Chondrocyte (in vitro differentiated cells): ENCODE measurements at places on chromosomes 4 and X. TPM values are rescaled to one million over a fixed set of nuclear protein-coding genes. Genes with fewer than 3 reads are reported as not detected.

CT83 gene
- not detected in 3 replicates for total RNA-seq

ANOS1 gene
- total RNA-seq: 9.6 to 23.1 TPM (median 22.3 TPM) in 3 replicates

TMEM150C gene
- total RNA-seq: 1.7 to 2.3 TPM (median 1.7 TPM) in 3 replicates

GUCY1A1 gene
- 29.4 to 33.9 TPM (median 30.9 TPM) in 3 replicates for total RNA-seq

BMP3 gene
- total RNA-seq: not detected in 3 replicates

AR gene
- total RNA-seq: 3.3 to 4.2 TPM (median 4.0 TPM) in 3 replicates

VSIG4 gene
- not detected in 3 replicates for total RNA-seq

MTCP1 gene
- 13.5 to 20.7 TPM (median 18.6 TPM) in 3 replicates for total RNA-seq

- H3K4me1 ChIP-seq: no peaks in the 10 kb centered on the region
- no peak for DNase-seq
- no peaks in the 10 kb centered on the region for H3K36me3 ChIP-seq
- no peaks in the 10 kb centered on the region for H3K27me3 ChIP-seq
- no peak overlapping the region for H3K4me3 ChIP-seq
- no peak overlapping the region for H3K27ac ChIP-seq
Measured at GRCh38 chr4:45100956-45101818, 374.8 kb upstream of the GNPDA2 start.

- no peaks in the 10 kb centered on the region for H3K27me3 ChIP-seq
- peaks cover 26% of the 10 kb centered on the region for H3K4me1 ChIP-seq
- no peak for DNase-seq
- peak overlapping the region; percentile 88 for H3K4me3 ChIP-seq
- H3K27ac ChIP-seq: peak overlapping the region; percentile 99
Measured at GRCh38 chr4:4248885-4249203, 821 bp upstream of the TMEM128 start.

DNA sequence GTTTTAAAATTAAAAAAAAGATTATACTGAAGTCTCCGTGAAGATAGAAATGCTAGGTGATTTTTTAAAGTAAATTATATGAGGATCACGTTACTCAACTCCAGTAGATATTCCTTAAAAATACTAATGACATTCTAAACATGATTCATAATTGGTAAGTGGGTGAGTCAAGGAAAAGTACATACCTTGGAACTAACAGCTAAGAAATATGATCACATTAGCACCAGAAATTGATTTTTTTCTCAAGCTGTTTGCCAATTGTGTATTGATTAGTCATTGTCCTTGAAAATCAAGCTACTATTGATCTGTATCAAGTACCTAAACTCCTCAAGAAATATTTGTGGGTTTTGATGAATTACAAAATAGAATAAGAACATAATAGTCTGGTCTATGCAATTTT lies 362.6 kb upstream of the PPP1R2C start:
- H3K27me3 ChIP-seq: no peaks in the 10 kb centered on the region
- no peaks in the 10 kb centered on the region for H3K36me3 ChIP-seq
- no peaks in the 10 kb centered on the region for H3K4me1 ChIP-seq
- no peak overlapping the region for H3K4me3 ChIP-seq
- H3K27ac ChIP-seq: no peak overlapping the region
- no peak for DNase-seq

DNA sequence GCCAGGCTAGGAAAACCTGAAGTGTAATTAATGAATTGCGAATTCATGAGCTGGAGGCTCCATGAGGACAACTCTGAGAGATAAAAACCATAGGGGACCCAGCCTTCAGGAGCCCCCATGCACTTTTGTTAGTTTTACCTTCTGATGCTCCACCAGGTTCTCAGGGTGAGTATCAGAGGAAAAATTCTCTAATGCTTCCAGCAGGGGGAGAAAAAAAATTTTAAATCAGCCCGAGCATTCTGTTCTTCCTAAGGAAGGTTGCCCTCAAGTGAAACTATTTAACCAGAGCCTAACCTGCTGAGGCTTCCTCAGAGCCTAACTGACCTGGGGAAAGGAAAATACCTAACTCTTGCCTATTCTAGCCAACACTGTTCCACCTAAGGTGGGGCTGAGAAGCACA lies 552.6 kb downstream of the PPARGC1A start:
- H3K27me3 ChIP-seq: peaks cover 4% of the 10 kb centered on the region
- no peak overlapping the region for H3K27ac ChIP-seq
- no peaks in the 10 kb centered on the region for H3K36me3 ChIP-seq
- DNase-seq: no peak
- peaks cover 9% of the 10 kb centered on the region for H3K4me1 ChIP-seq
- H3K4me3 ChIP-seq: no peak overlapping the region

GRCh38 chr4:72942565-72942964 lies 127.0 kb downstream of the COX18 start:
- H3K27me3 ChIP-seq: no peaks in the 10 kb centered on the region
- H3K27ac ChIP-seq: no peak overlapping the region
- DNase-seq: no peak
- H3K36me3 ChIP-seq: peaks cover 2% of the 10 kb centered on the region
- peaks cover 23% of the 10 kb centered on the region for H3K4me1 ChIP-seq
- no peak overlapping the region for H3K4me3 ChIP-seq

DNA sequence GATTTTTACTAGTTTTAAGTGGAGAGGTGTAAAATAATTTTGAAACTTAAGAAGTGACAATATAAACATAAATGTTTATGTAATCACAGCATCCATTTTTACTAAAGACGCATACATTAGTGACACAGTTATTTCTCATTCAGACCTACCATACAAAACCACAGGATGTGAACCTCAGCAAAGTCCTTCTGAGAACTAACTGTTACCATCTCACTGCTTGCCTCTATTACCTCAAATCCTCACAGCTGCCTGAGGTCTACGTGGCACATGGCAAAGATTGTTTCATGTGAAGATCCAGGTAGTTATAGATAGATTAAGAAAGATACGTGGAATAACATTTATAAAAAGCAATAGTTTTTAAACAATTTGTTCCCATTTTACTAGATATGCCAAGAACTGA lies 189.0 kb downstream of the SLITRK2 start:
- DNase-seq: no peak
- no peak overlapping the region for H3K27ac ChIP-seq
- H3K27me3 ChIP-seq: no peaks in the 10 kb centered on the region
- H3K4me1 ChIP-seq: no peaks in the 10 kb centered on the region

DNA sequence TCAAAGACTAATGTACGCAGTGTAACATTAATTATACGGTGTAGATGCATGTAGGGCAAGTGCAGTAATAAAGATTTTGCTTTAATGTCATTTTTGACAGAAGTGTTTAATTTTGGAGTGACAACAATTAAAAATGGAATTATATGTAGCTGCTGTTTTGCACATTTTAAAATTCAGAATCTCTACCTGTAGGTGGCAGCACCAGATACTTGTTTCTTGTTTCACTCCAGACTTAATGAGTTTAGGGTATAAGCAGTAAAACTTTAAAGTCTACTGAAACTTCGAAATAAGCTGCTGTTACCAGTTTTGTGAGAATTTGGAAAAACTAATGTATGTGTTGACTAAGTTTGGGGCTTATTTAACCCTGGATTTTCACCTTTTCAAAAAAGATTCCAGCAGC lies 144.9 kb downstream of the POLA1 start:
- DNase-seq: no peak
- peaks cover 5% of the 10 kb centered on the region for H3K36me3 ChIP-seq
- no peak overlapping the region for H3K4me3 ChIP-seq
- peaks cover 12% of the 10 kb centered on the region for H3K4me1 ChIP-seq
- H3K27me3 ChIP-seq: no peaks in the 10 kb centered on the region

GRCh38 chr4:87009095-87009648 lies 74.4 kb downstream of the AFF1 start:
- H3K27me3 ChIP-seq: no peaks in the 10 kb centered on the region
- no peak overlapping the region for H3K27ac ChIP-seq
- no peak for DNase-seq

DNA sequence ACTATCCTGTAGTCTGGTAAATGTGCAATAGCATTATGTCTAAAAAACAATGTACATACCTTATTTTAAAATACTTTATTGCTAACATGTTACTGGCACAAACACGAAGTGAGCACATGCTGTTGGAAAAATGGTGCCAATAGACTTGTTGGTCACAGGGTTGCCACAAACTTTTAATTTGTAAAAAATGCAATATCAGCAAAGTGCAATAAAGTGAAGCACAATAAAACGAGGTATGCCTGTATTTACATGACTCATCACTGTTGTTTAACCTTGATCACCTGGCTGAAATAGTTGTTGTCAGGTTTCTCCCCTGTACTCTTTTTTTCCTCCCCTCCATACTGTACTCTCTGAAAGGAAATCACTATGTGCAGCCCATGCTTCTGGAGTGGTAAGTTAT lies 56.5 kb downstream of the KLF8 start:
- no peak for DNase-seq
- no peaks in the 10 kb centered on the region for H3K36me3 ChIP-seq
- H3K4me1 ChIP-seq: no peaks in the 10 kb centered on the region
- H3K27ac ChIP-seq: no peak overlapping the region
- H3K27me3 ChIP-seq: no peaks in the 10 kb centered on the region

DNA sequence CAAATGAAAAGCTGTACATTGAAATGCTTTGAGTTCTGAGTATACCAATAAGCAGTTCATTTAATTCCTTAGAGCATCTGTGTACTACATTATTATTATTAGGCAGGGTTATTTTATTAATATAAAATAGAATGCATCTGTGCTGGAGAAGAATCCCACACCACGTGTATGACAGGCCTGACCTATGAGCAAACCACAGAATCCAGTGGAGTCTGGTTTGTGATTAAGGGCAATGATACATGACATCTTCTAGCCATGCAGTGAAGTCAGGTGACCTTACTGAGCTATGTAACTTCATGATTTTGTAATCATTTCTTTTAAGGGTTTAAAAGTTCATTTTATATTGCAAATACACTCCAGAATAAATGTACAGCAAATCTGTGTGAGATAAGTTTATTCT lies 1165.0 kb upstream of the TENM3 start:
- H3K27me3 ChIP-seq: no peaks in the 10 kb centered on the region
- no peak overlapping the region for H3K27ac ChIP-seq
- DNase-seq: no peak

DNA sequence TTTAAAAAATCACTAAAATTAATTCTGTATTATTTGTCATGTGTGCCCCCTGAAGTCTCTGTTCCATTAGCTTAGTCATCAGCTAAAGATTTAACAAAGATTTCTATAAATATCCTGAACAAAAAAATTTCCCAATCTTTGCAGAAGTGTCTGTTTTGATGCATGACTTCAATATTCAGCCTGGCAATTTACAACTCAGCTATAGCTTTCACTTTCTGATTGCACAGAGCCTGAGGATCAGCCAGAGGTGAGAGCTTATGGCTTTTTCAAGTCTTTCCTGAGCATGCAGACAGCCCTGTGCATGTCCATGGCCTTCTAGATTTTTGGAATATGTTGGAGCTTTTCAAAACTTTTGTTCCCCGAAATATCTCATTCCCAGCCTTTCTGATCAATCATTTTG lies 420.1 kb downstream of the ZNF674 start:
- DNase-seq: no peak
- no peak overlapping the region for H3K27ac ChIP-seq
- H3K4me3 ChIP-seq: no peak overlapping the region
- H3K36me3 ChIP-seq: no peaks in the 10 kb centered on the region
- H3K27me3 ChIP-seq: no peaks in the 10 kb centered on the region
- no peaks in the 10 kb centered on the region for H3K4me1 ChIP-seq

GRCh38 chr4:35559559-35560365 lies 684.6 kb downstream of the ARAP2 start:
- DNase-seq: peak; percentile 69
- H3K4me1 ChIP-seq: no peaks in the 10 kb centered on the region
- no peaks in the 10 kb centered on the region for H3K27me3 ChIP-seq

DNA sequence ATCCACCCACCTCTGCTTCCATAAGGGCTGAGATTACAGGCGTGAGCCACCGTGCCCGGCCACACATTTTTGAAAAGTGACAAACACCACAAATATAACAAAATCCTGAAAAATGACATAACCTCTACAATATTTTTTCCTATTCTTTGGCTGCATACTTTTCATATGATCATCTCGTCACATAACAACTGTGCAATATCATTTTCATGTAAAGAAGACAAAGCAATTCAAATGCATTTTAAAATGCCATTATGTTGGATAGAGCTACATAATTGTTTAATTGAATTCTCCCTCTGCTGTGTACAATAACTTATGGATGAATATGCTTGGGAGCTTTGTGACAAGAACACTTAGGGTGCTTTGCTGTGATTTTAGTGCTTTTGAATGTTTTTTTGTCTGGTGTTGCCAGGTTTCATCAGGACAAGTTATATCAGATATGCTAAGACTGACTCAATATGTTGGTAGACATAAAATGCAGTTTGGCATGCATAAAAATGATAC lies 132.9 kb downstream of the CHIC2 start:
- H3K4me3 ChIP-seq: no peak overlapping the region
- no peaks in the 10 kb centered on the region for H3K27me3 ChIP-seq
- H3K4me1 ChIP-seq: peaks cover 31% of the 10 kb centered on the region
- H3K36me3 ChIP-seq: peaks cover 3% of the 10 kb centered on the region

DNA sequence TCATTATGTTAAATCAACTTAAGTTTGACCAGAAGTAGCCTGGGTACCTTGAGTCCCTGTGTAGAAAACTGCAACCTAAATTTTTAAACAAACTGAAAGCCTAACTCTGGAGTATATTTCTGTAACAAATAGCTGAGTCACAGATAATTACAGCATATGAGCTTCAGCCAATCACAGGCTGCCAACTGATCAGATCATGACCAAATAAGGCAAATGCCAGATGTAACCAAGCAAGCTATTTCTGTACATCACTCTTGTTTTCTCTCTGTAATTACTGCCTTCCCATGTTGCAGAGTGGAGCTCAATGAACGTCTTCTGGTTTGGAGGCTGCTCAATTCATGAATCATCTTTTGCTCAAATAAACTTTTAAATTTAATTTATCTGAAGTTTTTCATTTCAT lies 980.9 kb upstream of the DIAPH2 start:
- no peaks in the 10 kb centered on the region for H3K4me1 ChIP-seq
- no peak overlapping the region for H3K4me3 ChIP-seq
- H3K27ac ChIP-seq: no peak overlapping the region
- no peak for DNase-seq
- no peaks in the 10 kb centered on the region for H3K36me3 ChIP-seq
- no peaks in the 10 kb centered on the region for H3K27me3 ChIP-seq

DNA sequence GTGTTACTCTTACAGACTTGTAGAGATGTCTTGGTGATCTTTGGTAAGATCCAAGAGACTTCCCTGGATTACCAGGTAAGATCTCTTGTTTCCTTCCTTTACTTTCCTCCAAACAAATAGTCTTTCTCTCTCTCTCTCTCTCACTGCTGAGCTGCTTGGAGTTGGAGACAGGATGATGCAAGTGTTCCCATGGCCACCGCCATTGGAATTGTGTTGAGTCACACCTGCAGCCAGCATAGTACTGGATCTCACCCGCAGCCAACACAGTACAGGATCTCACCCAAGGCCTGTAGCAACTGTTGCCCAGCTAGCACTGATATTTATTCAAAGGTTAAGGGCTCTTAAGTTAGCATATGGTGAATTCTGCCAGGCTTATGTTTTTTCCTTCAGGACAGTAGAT lies 1080.9 kb downstream of the FAT4 start:
- DNase-seq: no peak
- H3K4me1 ChIP-seq: no peaks in the 10 kb centered on the region
- no peak overlapping the region for H3K27ac ChIP-seq
- H3K27me3 ChIP-seq: peaks cover 24% of the 10 kb centered on the region
- peaks cover 1% of the 10 kb centered on the region for H3K36me3 ChIP-seq

- H3K36me3 ChIP-seq: no peaks in the 10 kb centered on the region
- no peaks in the 10 kb centered on the region for H3K4me1 ChIP-seq
- no peak overlapping the region for H3K27ac ChIP-seq
- no peak overlapping the region for H3K4me3 ChIP-seq
- H3K27me3 ChIP-seq: no peaks in the 10 kb centered on the region
Measured at GRCh38 chr4:40506066-40506465, 123.6 kb downstream of the RBM47 start.
